ENCODE measurements at places on chromosomes 4 and X. TPM values are rescaled to one million over a fixed set of nuclear protein-coding genes. Genes with fewer than 3 reads are reported as not detected.

The NPY2R gene
- not detected for polyA plus RNA-seq

The DLG3 gene
- polyA plus RNA-seq, result 0.89 TPM

The KLKB1 gene
- polyA plus RNA-seq, result not detected

The SCLT1 gene
- 2.1 TPM for polyA plus RNA-seq

The ZCCHC13 gene
- polyA plus RNA-seq, result not detected

The HPGDS gene
- not detected for polyA plus RNA-seq

The ZNF718 gene
- 0.89 TPM for polyA plus RNA-seq

The PFKFB1 gene
- polyA plus RNA-seq, result 0.16 TPM

The AMBN gene
- polyA plus RNA-seq, result not detected

The ADH1C gene
- not detected for polyA plus RNA-seq

The KLF8 gene
- 2.0 TPM for polyA plus RNA-seq

The REELD1 gene
- not detected for polyA plus RNA-seq

The MAGEC3 gene
- polyA plus RNA-seq, result 0.08 TPM

The GRIA3 gene
- polyA plus RNA-seq, result not detected

The SOWAHD gene
- polyA plus RNA-seq, result not detected

The BEND4 gene
- polyA plus RNA-seq, result 0.01 TPM

The RGN gene
- 0.58 TPM for polyA plus RNA-seq

The HPGD gene
- not detected for polyA plus RNA-seq

The KIAA1210 gene
- polyA plus RNA-seq, result not detected

The FAAH2 gene
- 0.21 TPM for polyA plus RNA-seq

The SPOCK3 gene
- polyA plus RNA-seq, result 0.10 TPM

The IL2RG gene
- polyA plus RNA-seq, result 0.07 TPM

The SAGE1 gene
- not detected for polyA plus RNA-seq

The SERTM2 gene
- not detected for polyA plus RNA-seq

The DMRTC1 gene
- polyA plus RNA-seq, result not detected

The PRMT9 gene
- polyA plus RNA-seq, result 3.2 TPM

The NDP gene
- polyA plus RNA-seq, result 0.14 TPM

The IGSF1 gene
- polyA plus RNA-seq, result not detected

The TMPRSS11A gene
- not detected for polyA plus RNA-seq

The AFAP1 gene
- polyA plus RNA-seq, result 28.9 TPM

The NPFFR2 gene
- 0.13 TPM for polyA plus RNA-seq

The ADH5 gene
- polyA plus RNA-seq, result 53.4 TPM

The PPP2R2C gene
- not detected for polyA plus RNA-seq

The NLGN3 gene
- 0.37 TPM for polyA plus RNA-seq

The TMPRSS11D gene
- polyA plus RNA-seq, result not detected

The RHOXF2B gene
- polyA plus RNA-seq, result not detected

The UBL4A gene
- polyA plus RNA-seq, result 28.3 TPM

The TMEM156 gene
- 0.33 TPM for polyA plus RNA-seq

The IDH3G gene
- 128 TPM for polyA plus RNA-seq

The PCDH19 gene
- polyA plus RNA-seq, result 1.2 TPM

Data from endothelial cell of umbilical vein (primary cell).